ENCODE measurements at places on chromosomes 1 and 21.
A peak's percentile ranks its signal among the peaks of the same experiment; 100 is the strongest.

GRCh38 chr1:245434280-245434679, 279.5 kb downstream of the KIF26B start:
- DNase-seq, result no peak

DNA sequence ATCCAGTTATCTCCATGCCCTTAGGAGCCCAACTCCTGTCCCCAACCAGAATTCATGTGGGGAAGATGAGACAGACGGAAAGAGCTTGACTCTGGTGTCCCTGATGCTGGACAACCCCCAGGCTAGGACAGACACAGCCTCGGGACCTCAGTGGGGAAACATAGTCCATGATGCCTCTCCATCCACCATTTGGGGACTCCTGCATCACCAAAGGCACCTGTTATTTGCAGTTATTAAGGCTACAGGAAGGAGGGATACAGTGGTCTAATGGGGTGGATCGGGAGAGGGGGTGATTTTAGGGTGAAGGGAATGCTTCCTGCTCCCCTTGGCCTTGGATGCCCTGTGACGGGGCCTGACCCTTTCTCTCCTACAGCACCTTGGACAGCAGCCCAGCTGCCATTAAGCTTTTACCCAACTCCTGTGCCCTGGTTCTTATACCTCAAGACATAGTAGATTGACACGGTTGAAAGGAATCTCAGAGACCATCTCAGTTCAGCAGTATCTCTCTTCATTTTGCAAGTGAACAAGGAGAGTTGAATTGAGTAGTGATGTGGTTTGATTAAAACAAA, 111.6 kb downstream of the MATN1 start:
- DNase-seq, result no peak

DNA sequence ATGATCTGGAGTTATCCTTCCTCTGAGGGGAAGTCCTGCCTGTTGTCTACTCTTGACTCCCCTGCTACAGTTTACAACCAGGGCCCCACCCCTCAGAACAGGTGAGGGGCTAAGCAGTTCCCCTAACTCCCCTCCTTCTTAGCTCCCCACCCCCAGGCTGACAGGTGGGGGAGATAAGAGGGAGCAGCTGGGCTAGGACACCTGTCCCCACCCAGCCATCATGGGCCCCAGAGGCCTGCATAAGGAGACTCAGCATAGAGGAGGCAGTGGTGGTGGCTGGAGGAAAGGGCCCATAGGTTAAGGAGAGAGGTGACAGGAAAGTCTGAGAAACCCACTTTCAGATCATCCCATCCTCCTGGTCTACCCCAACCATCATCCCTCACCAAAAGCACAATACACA, 6.8 kb downstream of the MEF2D start:
- no peak for DNase-seq

DNA sequence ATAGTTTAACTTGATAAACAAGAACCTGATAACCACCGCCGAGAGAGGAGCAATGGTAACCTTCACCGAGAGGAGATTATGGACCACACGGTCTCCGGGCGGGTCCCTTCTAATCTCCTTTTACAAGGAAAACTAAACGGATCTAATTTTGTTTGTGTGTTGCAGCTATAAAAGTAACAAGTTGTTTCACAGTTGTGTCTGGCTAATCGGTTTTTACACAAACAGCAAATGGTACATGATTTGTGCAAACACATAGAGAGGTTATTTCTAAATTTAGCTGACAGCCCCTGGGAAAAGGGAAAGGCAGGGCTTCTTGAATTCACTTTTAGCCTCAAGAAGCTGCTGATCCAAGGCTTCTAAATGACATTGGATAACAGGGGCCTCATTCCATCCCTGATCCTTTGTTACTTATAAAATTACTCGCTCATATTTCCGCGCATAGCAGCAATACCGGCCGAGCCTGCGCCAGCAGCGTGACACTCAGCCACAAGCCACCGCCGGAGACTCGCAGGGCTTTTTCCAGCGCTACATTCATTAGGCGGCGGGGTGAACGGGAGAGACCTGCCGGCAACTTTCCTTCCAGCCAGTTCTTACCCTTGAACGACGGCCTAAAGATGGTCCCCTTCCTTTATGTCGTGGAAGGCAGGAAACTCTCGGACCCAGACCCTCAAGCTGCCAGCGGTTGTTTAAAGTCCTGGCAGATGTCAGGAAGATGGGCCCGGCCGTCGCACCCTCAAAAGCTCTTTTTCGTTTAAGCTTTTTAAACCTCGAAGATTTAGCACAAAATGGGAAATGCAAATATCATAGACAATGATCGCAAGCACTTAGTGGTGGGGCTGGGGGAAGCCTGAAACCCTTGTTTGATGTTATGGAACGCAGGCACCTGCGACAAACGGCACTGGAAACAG, 4.4 kb downstream of the FOXD3 start:
- DNase-seq, result no peak

GRCh38 chr1:53578358-53578757, 119.2 kb downstream of the DMRTB1 start:
- DNase-seq, result no peak

GRCh38 chr1:180502361-180503279, at the start of gene ACBD6:
Gene ACBD6 (minus strand): TSS chr1:180502577. CDS start chr1:180502266, 311 bp downstream.
- peak; percentile 65 for DNase-seq

DNA sequence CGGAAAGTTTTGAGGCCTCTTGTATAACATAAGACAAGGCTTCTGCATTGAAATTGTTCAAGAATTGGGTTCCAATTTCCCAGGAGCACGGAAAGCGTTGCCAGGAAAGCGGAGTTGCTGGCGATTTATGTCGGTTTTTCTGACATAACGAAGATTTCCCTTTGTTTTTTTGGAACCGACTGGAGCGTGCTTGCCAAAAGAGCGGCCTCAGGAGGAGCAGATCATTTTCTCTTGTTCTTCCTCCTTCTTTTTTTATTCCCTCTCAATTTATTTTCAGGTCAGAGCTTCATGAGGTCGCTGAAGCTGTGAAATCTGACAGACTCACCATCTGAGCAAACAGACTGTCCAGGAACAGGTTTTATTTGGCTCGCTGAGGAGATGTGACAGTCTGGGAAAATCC, 275.5 kb downstream of the CAMTA1 start:
- DNase-seq, result no peak

DNA sequence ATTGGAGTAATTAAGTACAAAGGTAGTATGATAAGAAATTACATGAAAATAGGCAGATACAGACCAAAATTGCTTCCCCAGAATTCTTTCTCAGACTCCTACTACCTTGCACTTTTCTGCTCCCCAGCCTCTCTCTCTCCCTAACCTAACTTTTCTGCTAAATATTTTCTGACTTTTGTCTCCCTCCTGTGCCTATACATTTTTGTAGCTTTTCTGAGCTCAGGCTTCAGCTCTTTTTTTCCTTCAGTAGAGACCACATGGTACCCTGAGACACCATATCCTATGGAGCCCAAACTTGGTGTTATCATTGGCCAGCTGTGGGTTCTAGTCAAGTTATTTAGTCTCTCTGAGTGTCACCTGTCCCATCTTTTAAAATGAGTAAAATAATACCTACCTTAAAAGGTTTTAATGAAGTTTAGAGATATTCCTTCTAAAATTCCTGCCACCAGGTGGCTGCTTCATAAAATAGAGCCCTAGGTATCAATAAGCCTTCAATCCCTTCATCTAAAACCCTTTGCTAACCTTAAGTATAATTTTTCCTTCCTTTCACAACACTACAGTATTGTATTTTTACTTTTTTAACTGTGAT, 237.6 kb upstream of the DUSP10 start:
- DNase-seq, result no peak

- DNase-seq, result no peak
These were observed 37.2 kb upstream of the ST6GALNAC3 start for GRCh38 chr1:76037324-76037723.

GRCh38 chr21:40425981-40426380, 421.0 kb downstream of the DSCAM start:
- DNase-seq, result no peak

- no peak for DNase-seq
These were observed 105.8 kb downstream of the ARHGEF10L start for GRCh38 chr1:17645068-17645911.

DNA sequence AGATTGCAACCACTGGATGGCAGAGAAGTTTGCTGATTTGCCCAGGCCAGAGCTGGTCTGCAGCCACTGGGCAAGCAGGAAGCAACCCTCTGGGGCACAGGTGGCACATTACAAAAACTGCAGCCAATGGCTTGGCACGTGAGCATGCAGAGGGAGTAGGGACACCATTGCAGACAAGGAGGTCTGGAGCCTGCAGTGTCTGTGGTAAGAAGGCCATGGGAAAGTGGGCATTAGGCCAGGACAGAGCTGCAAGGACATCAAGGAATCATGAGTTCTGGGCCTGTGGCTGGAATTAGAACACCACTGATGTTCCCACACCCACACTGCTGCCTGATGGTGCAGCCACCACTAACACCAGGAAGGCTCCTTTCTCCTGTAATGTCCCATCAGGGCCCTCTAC, 113.0 kb downstream of the TSEN15 start:
- no peak for DNase-seq

GRCh38 chr21:25870084-25870483, 135.3 kb downstream of the GABPA start:
- no peak for DNase-seq

DNA sequence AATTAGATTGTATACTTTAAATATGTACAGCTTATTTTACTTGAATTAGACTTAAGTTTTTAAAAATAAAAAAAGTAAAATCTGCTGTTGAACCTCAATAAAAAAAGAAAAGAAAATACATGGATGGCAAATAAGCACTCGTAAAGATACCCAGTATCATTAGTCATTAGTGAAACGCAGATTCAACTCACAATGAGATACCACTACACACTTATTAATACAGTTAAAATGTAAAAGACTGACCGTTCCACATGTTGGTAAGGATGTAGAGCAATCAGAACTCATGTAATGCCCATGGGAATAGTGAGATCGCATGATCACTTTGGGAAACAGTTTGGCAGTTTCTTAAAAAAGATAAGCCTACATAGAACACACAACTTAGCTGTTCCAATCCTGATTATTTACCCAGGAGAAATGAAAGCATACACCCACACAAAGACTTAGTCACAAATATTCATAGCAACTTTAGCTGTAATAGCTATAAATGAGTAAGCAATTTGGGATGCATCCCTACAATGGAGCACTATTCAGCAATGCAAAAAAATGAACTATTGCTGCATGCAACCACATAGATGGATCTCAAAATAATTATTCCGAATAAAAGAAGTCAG, 7.3 kb downstream of the SH2D1B start:
- DNase-seq, result no peak

DNA sequence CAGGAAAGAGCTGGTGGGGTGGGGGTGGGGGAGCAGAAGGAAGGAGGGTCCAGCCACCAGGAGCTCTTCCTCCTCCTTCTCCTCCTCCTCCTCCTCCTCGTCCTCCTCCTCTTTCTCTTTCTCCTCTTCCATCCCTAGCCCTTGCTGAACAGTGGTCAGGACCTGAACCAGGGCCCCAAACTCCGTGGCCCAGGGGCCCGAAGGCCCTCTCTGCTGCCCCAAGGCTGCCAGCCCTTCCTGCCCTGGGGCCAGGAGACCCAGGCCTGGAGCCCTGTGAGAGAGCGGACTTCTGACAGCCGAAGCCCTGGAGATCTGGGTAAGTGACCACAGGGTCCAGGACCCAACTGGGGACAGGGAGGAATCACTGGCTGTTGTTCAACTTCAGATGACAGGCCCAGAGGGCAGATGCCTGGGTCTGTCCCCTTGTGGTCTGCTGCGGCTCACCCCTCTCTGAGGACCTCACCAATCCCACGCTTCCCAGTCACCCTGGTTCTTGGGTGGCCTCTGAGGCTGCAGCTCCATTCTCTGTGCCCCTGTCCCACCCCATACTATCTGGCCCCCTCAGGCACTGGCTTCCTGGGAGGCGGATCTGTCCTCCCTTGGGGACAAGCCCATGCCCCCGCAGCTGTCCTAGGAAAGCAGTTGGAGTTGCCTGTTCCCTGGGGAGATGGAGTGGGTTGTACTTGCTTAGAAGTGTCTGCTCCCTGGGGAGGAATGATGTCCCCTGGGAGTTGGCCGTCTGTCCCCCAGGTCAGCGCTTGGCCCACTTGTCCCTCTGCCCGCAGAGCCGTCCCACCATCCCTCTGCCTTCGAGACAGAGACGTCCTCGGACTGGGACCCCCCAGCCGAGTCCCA, 51.8 kb downstream of the VWA5B1 start:
- DNase-seq, result no peak

DNA sequence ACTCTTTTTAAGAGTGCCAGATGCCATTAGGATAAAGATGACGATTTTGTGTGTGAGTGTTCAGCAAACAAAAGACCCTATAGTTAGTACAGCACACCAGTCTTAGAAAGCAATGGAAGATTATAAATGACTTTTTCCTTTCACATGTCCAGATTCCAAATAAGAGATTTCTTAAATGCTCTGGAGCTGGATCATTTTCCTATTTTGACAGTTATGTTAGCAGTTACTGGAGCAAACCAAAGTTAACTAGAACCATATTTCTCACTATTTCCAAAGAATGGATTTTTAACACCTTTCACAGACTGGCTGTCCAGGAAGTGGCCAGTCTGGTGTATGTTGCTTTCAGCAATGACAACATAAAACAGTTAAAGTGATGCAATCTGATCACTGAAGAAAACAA, 905.8 kb upstream of the ADGRL2 start:
- no peak for DNase-seq

DNA sequence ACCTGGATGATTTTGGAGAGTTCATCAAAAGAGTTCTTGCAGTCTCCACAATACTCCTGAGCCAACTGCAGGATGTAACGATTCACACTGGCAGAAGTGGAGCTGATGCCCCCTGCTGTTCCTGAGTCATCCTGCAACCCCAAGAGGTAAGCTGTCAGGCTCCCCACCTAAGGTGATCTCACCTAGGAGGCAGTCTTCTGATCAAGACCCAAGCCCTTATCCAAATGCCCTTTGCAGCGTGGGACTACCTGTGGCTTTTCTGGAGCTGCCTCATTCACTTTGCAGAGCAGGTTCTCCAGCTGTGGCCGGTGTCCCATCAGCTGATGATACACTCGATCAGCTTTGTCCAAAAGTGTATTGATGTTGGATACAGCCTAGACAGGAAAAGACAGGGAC, 96.4 kb downstream of the UBR4 start:
- no peak for DNase-seq

DNA sequence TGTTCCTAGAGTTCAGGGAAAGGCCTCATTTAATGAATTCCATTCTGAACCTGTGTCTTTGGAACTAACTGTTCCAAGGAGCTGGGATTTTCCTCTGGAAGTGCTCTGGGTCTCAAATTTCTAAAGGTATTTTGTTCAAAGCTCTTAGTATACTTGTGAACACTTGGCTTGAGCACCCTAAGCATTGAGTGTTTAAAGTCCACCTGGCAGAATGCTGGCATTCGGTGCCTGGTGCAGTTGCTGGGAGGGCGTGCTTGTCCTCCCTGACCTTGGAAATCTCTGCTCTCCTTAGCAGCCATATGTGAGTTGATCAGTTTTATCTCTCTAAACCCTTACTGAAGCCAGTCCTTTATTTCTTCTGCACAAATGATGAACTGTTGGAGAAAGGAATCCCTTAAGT, 3.0 kb downstream of the MTARC2 start:
- no peak for DNase-seq
